Activated T-cell treated with anti-CD3 and anti-CD28 coated beads, Interleukin-2, amount 50 U/mL, for 72 hours (primary cell): ENCODE measurements at places on chromosomes 13 and 19. TPM values are rescaled to one million over a fixed set of nuclear protein-coding genes. Genes with fewer than 3 reads are reported as not detected.

Gene NLRP7
- total RNA-seq, result not detected

Gene ZNF426
- total RNA-seq, result 21.8 TPM

Gene RGCC
- 85.1 TPM for total RNA-seq

Gene BRCA2
- 41.5 TPM for total RNA-seq

Gene RSPH6A
- total RNA-seq, result 0.60 TPM

Gene RASL11A
- 7.3 TPM for total RNA-seq

Gene SIGLEC9
- 0.74 TPM for total RNA-seq

Gene IFNL1
- total RNA-seq, result 0.29 TPM

Gene MBD3L2
- total RNA-seq, result not detected
